ENCODE measurements at places on chromosomes 7 and 10.

- no peak for DNase-seq
These were observed 83.1 kb upstream of the SEMA3A start for GRCh38 chr7:84277628-84278224.

- DNase-seq = no peak
These were observed 1.2 kb downstream of the PARP12 start for GRCh38 chr7:140061607-140061930.

DNA sequence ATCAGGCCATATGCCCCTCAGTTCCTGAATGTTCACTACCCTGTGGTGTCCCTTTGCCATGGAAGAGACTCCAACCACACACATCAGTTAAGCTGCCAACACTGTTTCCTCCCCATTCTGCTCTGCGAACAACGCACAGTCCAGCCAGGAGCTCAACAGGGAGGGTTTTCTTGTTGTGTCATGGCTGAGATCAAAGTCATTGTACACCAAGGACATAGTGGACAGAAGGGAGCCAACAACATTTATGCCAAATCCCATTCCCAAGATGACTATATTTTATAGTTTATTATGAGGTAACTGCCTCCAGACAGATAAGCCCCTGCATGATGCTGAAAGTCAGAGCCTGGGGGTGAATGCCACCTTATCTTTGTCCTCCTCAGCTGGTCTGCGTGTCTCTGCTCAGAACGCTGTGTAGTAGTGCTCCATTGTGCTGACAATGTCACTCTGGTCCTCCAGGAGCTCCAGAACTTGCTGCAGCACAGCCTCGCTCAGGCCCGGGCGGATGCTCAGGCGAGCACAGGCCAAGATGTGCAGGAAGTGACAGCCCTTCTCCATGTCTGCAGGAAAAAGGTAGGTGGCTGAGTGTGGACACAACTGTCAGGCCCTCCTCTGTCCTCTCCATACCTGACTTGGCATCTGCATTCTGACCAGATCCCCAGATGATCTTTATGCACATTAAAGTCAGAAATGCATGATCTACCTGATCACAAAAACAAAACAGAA lies 27.1 kb upstream of the SH3PXD2A start:
- no peak for DNase-seq

DNA sequence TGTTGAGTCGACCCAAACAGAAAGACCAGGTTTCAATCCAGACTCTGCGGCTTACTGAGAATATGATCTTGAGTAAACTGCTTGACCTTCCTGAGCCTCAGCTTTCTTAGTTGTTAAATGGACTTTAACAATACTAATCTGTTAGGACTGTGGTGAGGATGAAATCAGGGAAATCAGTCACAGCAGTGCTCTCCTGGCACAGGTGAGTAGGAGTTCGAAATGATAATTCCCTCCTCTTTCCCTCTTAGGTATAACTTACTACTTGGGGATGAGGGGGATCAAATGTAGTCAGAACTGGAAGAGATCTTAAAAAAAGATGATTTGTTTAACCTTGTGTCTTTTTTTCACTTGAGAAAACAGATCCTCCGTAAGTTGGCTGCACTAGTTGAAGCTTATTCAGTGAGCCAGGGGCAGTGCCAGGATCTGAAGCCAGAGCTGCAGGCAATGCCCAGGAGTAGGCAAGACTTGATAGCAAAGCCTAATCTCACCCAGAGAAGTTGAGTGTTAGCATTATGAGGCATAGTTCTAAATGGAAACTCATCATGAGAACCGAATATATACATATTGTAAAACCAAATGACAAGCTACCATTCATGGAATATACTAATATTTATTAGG lies 1.8 kb upstream of the MAGI2 start:
- no peak for DNase-seq

DNA sequence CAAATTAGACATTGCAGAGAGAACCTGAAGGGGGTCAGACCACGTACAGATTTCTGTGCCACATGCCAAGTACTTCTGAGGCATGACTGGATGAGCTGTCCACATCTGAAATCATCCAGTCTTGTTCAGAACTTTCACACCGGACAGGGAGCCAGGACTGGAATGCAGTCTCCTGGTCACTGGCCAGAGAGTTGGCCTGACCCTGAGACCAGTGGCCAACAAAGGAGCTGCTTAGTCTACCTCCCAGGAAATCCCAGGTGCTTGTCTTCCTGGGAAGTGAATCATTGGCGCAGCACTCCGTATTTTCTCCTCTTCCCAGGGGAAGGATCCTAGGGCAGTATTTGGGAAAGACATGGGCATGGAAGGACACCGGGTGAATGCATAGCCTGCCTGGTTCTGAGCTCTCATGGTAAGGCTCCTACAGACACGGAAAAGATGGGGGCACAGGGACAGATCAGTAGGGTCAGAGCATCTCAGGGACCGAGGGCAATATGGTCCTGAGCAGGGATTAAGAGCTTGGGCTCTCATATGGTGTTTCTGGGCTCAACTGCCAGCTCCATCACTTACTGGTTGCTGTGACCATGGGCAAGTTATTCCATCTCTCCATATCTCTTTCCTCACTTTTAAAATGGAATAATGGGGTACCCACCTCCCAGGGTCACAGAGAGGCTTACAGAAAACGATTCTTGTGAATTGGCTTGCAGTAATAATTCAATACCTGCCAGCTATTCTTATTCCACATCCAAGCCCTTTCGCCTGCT lies 1.3 kb upstream of the SCD start:
- peak; percentile 47 for DNase-seq

- peak; percentile 36 for DNase-seq
These were observed 14.1 kb downstream of the CRYGN start for GRCh38 chr7:151425670-151426440.

GRCh38 chr10:100004805-100005510 lies 4.8 kb downstream of the DNMBP start:
- peak; percentile 24 for DNase-seq

DNA sequence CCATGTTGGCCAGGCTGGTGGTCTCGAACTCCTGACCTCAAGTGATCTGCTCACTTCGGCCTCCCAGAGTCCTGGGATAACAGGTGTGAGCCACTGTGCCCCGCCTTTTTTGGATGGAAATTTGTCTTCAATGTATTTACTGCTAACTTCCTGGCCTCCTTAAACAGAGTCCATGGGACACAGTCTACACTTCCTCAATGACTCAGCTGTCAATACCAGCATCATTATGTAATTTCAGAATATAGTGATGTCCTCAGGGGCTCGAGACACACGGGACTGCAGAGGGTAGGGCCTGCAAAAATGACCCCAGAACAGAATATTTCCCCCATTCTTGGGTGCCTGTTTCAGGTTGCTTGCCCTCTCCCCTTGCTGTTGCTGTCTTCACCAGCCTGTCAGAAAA lies 31.1 kb downstream of the CAMK2G start:
- peak; percentile 12 for DNase-seq

DNA sequence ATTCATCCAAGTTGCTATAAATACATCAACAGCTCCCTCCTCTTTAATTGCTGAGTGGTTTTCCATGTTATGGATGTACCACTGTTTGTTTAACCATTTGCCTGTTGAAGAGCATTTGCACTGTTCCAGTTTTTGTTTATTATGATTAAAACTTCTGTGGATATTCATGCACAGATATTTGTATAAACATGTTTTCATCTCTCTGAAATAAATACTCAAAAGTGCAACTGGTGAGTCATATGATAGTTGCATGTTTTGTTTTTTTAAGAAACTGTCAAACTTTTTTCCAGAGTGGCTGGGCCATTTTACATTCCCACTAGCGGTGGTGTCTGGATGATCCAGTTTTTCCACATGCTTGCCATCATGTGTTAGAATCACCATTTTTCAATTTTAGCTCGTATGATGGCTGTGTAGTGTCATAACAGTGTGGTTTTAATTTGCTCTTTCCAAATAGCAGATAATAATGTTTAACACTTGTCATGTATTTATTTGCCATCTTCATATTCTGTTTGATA lies 33.6 kb downstream of the MEOX2 start:
- DNase-seq = no peak

DNA sequence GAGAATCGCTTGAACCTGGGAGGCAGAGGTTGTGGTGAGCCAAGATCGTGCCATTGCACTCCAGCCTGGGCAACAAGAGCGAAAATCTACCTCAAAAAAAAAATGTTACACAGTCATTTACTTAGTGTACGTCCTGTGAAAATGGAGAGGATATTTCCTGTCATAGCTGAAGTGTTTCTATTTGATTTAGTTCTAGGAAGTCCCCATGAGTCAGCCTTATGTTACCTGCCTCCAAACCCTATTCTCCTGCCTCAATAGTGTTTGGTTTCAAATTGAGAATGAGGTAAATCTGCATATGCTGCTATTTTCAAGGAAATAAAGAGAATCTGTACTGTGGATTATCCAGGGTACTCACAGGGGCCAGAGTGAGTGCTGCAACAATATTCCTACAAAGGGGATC lies 1284.5 kb upstream of the AUTS2 start:
- no peak for DNase-seq

GRCh38 chr10:58992830-58993460 lies 183.5 kb upstream of the PHYHIPL start:
- no peak for DNase-seq

GRCh38 chr7:151851145-151851751 lies 25.7 kb downstream of the PRKAG2 start:
- DNase-seq = no peak

- DNase-seq = peak; percentile 52
These were observed 156.8 kb downstream of the FAM107B start for GRCh38 chr10:14617852-14618251.

Data from fibroblast of skin of right biceps (primary cell).